ENCODE measurements at places on chromosomes 2 and 18. TPM values are rescaled to one million over a fixed set of nuclear protein-coding genes. Genes with fewer than 3 reads are reported as not detected.

The RAB6C gene
- not detected for total RNA-seq

The CFC1 gene
- total RNA-seq = 13.3 TPM

The GAREM1 gene
- total RNA-seq = 55.9 TPM

The GPR39 gene
- 8.1 TPM for total RNA-seq

DNA sequence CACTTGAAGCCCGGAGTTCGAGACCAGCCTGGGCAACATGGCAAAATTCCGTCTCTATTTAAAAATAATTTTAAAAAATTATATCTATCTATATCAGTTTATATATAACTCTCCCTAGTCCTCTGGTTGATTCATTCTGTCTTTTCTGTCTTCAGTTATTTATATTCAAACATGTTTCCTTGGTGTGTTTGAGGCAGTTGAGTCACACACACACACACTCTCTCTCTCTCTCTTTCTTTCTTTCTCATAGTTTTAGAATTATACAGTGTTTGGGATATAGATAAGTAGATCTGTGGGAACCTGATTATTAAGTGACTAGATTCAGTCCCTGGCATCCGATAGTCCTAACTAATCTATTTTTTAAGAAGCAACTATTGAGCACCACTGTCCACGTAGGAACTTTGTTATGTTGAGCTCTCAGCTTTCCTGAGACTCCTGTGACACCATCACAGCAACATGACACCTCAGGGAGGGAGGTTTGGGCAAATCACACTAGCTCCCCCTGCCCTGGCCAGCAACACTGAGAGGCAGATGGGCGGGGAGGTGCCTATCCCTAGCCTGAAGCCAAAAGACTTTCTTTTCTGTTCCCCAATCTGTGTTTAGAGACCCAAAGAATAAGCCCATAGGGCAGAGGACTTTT, 482.7 kb downstream of the DLGAP1 start:
- no peaks in the 10 kb centered on the region for H3K4me1 ChIP-seq
- no peaks in the 10 kb centered on the region for H3K36me3 ChIP-seq

DNA sequence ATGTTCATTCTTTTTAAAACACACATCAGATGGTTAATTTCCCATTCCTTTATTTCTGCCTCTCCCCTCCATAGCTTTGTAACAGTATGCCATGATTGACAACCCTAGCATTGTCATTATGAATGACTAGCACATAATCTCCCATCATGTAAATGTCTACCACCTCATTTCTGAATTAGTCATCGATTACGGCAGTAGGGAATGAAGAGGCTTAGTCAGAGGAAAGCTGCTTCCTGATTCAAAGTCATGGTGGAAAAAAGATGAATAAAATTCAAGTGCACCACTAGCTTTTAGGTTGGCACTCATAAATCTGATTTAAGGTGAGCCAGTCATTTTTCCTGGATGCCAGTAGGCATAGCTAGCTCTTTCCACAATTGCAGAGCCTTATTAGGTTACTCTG, 19.1 kb upstream of the ACMSD start:
- H3K27me3 ChIP-seq = no peaks in the 10 kb centered on the region
- no peaks in the 10 kb centered on the region for H3K4me1 ChIP-seq
- no peaks in the 10 kb centered on the region for H3K36me3 ChIP-seq
- H3K4me3 ChIP-seq = no peak overlapping the region

- no peaks in the 10 kb centered on the region for H3K36me3 ChIP-seq
- no peak overlapping the region for H3K4me3 ChIP-seq
- no peaks in the 10 kb centered on the region for H3K27me3 ChIP-seq
- DNase-seq = no peak
- no peaks in the 10 kb centered on the region for H3K4me1 ChIP-seq
These were observed 29.3 kb upstream of the SOS1 start for GRCh38 chr2:39150102-39150562.

- H3K36me3 ChIP-seq = no peaks in the 10 kb centered on the region
- DNase-seq = peak; percentile 58
- no peak overlapping the region for H3K4me3 ChIP-seq
These were observed 7.1 kb downstream of the KCNE4 start for GRCh38 chr2:223058952-223059716.

DNA sequence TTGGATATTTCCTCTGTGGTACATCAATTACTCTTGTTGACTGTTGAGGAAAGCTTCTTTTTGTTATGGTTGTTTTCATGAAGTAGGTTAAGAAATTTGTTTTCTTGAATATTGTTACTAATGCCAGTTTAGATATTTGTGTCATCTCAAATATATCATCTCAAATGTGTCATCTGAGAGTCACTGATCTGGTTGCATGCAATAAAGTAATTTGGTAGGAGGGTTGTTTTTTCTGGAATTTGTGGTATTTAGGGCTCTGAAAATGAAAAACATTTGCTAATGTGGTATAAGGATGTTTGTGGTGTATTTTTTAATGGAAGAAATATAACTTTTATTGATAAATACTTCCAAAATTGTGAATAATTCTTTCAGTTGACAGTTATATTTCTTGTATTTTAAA, 117.7 kb downstream of the GREB1L start:
- H3K27me3 ChIP-seq = no peaks in the 10 kb centered on the region
- H3K27ac ChIP-seq = no peak overlapping the region
- no peaks in the 10 kb centered on the region for H3K36me3 ChIP-seq
- H3K4me1 ChIP-seq = no peaks in the 10 kb centered on the region

GRCh38 chr2:95074663-95075439, 46.8 kb downstream of the MRPS5 start:
- H3K4me3 ChIP-seq = no peak overlapping the region
- no peak for DNase-seq
- H3K36me3 ChIP-seq = no peaks in the 10 kb centered on the region
- H3K27ac ChIP-seq = no peak overlapping the region
- H3K4me1 ChIP-seq = no peaks in the 10 kb centered on the region

DNA sequence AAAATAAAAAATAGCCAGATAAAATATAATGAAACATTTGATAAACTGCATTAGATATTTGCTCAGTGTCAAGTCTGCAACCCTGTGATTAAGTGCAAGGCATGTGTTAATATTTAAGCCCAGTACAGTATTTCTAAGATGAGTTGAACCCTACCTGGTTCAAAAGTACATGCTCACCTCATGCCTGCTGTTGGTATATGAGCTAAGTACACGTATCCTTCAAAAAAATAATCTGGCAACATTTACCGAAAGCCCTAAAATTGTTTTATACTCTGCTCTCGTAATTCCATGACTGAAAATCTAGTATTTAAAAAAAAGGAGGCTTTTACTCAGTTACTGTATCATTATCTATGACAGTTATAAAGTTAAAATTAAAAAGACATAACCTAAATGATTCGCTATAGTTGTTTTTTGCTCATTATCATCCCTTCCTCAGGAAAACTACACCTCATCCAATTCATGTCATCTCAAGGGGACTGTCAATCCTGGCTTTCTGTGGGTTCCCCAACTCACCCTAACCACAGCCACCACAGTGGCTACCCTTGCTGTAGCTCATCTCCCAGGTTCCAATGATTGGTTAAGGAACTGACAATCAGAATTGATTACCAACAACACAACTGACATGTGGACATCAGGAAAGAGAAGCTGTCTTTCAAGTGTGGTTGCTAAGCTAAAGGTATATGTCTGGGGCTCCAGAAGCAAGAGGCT, 10.6 kb downstream of the TLK1 start:
- no peak overlapping the region for H3K27ac ChIP-seq
- no peak for DNase-seq
- H3K4me3 ChIP-seq = no peak overlapping the region
- H3K27me3 ChIP-seq = no peaks in the 10 kb centered on the region
- H3K4me1 ChIP-seq = peaks cover 65% of the 10 kb centered on the region
- H3K36me3 ChIP-seq = no peaks in the 10 kb centered on the region
